Activated CD8-positive, alpha-beta memory T cell treated with anti-CD3 and anti-CD28 coated beads for 1 hour (primary cell): ENCODE measurements at places on chromosomes 2 and 18.

DNA sequence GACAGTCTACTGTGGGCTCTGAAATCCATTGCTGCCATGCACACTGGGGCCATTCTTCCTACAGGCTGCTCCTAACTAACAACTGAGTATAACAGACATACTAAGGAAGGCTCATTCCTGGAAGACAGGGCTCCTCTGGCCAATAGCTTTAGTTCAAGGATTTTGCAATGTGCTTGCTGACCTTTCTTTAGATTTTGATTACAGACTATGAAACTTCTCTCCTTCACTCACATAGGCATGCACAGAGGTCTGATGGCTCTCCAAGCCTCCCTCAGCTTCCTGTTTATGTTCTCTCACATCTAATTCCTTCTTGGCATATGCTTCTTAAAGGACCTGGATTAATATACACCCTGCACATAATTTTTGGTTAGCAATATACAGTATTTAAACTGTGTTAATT lies 34.4 kb upstream of the ROCK1 start:
- no peak for DNase-seq

GRCh38 chr2:61233581-61233980 lies 71.6 kb downstream of the C2orf74 start:
- DNase-seq: no peak

- DNase-seq: no peak
Observed at GRCh38 chr2:195320413-195320973, 336.5 kb upstream of the SLC39A10 start.

DNA sequence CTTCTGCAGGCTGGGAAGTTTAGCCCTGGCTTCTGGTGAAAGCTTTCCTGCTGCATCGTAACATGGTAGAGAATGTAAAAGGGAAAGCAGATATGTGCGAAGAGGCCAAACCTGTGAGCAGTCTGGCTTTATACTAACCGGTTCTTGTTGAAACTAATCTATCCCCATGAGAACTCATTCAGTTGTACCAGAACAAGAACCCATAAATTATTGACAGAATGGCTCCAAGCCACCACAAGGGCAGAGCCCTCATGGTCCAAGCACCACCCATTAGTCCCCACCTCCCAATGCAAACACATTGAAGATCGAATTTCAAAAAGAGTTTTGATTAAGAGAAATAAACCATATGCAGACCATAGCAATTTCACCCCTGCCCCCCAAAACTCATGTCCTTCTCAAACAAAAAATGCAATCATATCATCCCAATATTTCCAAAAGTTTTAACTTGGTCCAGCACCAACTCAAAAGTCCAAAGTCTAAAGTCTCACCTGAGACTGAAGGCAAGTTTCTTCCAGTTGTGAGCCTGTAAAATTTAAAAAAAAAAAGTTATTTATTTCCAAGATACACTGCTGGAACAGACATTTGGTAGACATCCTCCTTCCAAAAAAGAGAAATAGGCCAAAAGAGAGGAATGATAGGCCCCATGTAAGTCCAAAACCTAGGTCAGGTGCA lies 318.9 kb downstream of the CNTNAP5 start:
- no peak for DNase-seq

DNA sequence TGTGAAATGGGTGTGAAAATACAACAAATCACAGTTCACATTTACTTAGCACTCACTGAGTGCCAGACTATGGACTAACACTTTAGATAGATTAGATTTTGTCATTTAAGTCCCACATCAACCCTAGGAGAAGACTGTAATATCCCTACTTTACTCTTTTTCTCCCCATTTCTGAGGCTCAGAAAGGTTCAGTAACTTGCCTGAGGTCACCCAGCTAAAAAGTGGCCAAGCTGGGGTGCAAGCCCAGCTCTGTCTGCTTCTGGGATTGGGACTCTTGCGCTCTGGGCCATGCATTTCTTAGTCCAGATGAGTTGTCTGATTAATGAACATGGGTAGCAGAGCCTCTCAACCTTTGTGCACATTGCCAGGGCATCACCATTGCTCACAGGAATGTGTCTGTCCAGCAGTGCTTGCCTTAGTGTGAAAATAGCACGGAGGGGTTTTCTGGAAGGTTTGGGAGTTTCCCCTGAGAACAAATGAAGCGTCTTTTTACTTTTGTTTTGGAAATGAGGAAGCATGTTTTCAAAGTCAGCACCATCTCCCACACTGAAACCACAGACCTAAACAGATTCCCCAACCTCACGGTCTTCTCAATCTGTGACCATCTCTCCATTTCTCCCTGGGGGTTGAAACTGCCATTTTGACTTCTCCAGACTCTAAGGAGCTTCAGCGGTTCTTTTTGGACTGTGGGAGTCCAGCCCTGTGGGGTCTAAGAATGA lies 31.9 kb downstream of the NRP2 start:
- no peak for DNase-seq

- DNase-seq: no peak
Observed at GRCh38 chr2:162344617-162344950, 652 bp downstream of the GCA start.

- DNase-seq: no peak
Observed at GRCh38 chr18:49241852-49242251, 218.6 kb downstream of the DYM start.

DNA sequence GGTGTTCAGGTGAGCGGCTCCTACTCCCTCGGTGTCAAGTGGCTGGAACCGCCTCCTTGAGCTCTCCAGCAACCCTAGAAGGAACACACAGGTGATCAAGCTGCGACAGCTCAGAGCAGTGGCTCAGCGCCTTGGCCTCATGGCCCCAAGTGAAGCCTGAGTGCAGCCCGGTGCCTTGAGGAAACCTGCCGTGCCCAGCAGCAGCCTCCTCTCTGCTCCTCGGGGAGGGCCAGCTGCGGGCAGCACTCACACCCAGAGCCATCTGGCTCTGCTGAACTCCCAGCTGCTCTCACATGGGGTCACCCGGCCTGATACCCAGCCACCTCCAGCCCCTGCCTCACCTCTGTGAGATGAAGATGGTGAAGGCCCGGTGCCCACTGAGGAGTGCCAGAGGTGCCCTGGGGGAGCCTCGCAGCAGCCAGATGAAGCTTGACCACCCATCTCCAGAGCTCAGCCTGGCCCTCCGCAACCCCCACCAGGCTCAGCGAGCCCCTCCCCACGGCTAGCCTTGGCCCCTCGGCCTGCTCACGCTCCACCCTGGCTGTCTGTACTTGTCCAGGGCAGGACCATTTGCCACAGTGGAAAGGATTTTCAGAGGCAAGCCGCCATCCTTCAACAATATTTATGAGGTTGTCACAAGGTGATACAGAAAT lies 70.6 kb upstream of the RAB6C start:
- no peak for DNase-seq

GRCh38 chr2:240142859-240143258 lies 2.4 kb upstream of the OTOS start:
- DNase-seq: no peak

- DNase-seq: no peak
Observed at GRCh38 chr18:34970106-34970505, 71.1 kb upstream of the MAPRE2 start.

- DNase-seq: no peak
Observed at GRCh38 chr2:227872676-227873075, 1.2 kb downstream of the DAW1 start.

- DNase-seq: peak; percentile 60
Observed at GRCh38 chr2:86038291-86039081, 67.2 kb downstream of the POLR1A start.

- DNase-seq: no peak
Observed at GRCh38 chr18:40371673-40372072, 1583.4 kb upstream of the PIK3C3 start.

- DNase-seq: no peak
Observed at GRCh38 chr18:60943297-60943696, 389.9 kb upstream of the CDH20 start.

DNA sequence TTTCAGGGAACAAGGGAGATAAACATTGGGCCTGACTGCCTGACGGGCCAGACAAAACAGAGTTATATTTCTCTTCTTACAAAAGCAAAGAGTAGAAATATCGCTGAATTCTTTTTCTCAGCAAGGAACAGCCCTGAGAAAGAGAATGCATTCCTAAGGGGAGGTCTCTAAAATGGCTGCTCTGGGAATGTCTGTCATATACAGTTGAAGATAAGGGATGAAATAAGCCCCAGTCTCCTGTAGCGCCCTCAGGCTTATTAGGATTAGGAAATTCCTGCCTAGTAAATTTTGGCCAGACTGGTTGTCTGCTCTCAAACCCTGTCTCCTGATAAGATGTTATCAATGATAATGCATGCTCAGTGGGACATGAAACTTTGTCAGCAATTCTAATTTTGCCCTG lies 134.9 kb upstream of the CNTNAP5 start:
- DNase-seq: no peak

DNA sequence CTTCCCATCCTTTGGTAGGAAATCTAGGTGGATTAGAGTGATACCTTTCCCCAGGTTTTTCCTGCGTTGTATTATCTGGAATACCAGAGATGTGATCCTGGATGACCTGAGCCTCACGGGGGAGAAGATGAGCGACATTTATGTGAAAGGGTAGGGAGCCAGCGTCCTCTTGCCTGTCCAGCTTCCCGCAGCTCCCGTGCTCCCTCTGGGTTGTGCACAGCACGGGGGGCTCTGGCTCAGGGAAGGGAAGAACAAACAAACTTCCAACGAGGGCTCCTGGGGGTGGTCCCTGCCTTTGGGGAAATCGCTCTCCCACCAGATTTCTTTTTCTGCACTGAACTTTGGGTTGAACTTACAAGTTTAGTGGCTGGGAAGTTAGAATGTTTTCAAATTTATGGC lies 215.7 kb downstream of the DYSF start:
- DNase-seq: no peak

DNA sequence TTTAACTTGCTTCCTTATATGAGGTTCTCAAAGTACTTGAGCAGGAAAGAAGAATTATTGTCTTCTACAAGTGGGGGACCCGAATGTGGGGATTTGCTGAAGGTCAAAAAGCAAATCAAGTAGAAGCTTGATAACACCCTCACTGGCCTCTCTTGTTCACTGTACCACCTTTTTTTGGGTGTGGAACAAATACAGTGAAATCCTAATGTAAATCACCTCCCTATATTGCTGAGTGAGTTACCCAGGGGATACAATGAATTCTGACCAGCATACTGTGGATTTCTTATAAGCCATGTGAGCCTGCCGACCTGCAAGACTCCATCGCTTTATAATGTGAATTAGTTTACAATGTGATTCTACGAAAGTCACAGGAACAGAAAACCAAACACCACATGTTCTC lies 66.5 kb downstream of the DOCK10 start:
- no peak for DNase-seq

DNA sequence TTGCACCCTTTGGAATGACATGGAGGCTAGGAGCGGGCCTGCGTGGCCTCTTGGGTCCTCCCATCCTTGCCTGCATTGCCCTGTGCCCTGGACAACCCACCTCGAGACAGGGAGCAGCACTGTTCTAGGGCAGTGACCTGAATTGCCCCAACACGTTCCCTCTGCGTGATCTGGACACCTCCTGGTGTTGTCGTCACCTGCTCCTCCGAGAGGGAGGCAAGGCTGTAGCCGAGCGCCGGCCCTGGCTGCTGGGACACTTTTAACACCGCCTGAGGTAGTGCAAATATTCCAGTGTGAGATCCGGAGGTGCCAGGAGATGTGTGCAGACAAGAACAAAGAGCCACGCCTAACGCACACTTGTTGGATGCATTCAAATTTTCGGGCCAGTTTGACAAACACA lies 131.5 kb downstream of the SMAD7 start:
- no peak for DNase-seq

- no peak for DNase-seq
Observed at GRCh38 chr2:241851325-241852115, 7.2 kb downstream of the PDCD1 start.

GRCh38 chr2:74735564-74735963 lies 81.5 kb downstream of the SEMA4F start:
- no peak for DNase-seq

GRCh38 chr2:237405605-237406004 lies 8.4 kb downstream of the COL6A3 start:
- no peak for DNase-seq

DNA sequence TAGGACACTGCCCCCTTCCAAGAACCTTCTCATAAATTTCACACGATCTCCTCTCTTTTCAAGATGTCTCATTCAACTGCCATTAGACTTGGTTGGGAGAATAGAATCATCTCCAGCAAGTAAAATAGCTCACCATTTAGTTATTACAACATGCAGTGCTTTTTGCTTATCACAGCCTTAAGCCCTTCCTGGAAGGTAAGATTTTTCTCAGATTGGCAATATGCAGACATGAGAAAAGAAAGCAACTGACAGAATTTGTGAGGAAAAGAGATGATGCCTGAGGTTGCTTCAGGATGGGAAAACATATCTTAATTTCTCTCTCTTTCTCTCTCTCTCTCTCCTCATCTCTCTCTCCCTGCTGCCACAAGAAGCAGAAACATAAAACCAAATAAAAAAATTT lies 855.1 kb upstream of the ACVR2A start:
- DNase-seq: no peak

GRCh38 chr2:51612387-51612786 lies 580.5 kb upstream of the NRXN1 start:
- DNase-seq: no peak
